HTR-8/SVneo (cell line): ENCODE measurements at places on chromosomes 2 and 18.

DNA sequence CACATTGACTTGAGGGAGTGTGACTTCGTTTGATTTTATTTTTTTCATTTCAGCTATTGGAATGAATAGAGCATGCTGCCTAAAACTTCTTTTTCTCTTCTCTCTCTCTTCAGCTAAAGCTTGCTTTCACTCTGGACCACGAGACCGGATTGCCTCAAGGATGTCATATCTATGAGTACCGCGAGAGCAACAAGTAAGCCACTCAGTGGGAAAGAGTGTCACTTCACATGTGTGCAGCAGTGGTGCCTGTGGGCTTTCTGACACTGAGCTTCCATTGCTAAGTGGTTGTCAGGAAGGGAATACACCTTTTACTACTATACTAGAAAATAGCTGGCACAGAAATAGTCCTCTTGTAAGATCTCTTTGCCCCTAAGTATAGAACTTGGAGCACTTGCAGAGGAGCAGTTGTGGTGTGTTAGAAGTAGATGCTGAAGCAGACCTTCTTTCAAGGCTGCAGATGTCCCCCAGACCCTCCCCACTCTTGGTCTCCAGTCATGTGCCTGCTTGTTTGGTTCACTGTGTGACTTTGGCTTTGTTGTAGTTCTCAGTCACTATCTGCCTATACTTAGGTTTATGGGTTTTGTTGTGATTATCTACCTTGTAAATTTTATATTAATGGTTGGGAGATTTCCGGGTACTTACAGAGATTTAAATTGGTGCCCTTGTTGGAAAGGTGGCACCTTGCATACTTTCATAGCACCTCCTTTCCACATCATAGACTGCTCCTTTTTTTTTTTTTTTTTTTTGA, 78.5 kb upstream of the ALPP start:
- DNase-seq, result no peak

DNA sequence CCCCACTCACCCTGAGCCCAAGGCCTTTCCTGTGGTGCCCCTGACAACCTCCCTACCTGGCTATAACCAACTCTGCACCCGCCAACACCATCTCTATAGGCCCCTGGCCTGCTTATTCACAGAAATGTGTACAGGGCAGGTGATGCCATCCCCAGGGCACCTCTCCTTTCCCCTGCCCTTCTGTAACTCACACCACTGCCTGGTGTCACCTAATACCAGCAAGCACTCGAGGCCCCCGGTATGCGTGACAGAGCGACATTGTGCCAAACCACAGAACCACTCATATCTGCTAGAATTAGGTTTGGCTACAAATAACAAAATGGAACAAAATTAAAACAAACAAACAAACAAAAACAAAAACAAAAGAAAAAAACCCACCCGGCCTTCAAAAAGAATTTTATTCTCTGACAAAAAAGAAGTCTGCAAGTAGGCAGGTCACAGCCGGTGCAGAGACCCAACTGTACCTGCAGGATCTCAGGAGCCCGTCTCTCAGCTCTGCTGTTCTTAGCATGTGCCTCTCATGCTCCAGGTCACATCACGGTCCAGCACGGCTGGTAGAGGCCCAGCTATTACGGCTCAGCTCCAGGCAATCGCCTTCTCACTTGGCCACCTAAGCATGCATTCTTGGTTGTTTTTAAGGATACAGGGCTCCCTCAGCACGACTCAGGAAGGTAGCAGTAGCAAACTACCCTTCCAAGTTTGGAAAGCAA, 51.4 kb downstream of the FAM178B start:
- DNase-seq, result no peak

DNA sequence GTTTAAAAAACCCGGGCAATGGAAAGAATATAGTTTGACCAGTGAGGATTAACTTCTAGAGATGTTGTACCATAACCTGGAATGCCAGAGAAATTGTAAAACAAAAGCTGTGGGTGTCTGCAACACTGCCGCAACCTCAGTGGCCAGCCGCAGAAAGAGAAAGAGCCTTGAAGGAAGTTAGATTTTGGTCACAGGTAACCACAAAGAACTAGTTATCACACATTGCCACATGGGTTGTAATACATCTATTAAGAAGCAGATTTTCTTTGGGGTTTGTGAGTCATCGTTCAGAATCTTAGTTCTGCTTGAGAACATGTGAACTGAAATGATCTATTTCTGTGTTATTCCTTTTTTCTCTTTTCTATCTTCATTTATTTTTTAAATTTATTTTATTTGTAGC, 222.9 kb upstream of the AGAP1 start:
- no peak for DNase-seq

DNA sequence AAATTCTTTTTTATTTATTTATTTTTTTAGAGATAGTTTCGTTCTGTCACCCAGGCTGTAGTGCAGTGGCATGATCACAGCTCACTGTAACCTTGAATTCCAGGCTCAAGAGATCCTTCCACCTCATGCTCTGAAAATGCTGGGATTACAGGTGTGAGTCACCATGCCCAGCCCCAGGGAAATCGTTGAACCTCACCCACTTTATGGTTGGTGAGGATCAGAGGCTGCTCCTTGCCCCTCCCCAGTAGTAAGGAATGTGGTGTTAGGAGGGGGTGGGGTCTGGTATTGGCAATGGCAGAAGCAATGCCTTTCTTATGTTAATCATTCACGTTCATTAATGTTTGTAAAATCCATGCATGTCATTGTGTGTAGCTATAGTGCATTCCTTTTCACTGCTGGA, 161.9 kb downstream of the SUCLG1 start:
- DNase-seq, result peak; percentile 34

GRCh38 chr18:33375829-33376228, 64.7 kb downstream of the CCDC178 start:
- DNase-seq, result no peak

DNA sequence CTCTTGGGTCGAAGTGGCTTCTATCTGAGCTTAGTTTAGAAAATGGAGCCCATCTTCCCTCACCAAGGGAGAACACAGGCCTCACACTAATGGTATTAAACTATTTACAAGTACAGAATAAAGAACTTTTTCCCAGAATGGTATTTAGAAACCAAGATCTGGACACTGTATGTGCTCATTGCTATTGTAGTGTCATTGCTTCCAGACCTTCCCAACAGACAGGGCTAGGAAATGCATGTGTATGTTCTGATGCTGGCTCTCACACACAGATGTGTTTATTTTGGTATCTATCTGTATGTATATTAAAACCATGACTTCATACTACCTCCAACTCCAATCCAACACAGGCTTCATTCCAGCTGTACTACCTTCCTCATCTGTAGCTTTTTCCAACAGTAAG, 8.0 kb downstream of the COX5B start:
- no peak for DNase-seq

DNA sequence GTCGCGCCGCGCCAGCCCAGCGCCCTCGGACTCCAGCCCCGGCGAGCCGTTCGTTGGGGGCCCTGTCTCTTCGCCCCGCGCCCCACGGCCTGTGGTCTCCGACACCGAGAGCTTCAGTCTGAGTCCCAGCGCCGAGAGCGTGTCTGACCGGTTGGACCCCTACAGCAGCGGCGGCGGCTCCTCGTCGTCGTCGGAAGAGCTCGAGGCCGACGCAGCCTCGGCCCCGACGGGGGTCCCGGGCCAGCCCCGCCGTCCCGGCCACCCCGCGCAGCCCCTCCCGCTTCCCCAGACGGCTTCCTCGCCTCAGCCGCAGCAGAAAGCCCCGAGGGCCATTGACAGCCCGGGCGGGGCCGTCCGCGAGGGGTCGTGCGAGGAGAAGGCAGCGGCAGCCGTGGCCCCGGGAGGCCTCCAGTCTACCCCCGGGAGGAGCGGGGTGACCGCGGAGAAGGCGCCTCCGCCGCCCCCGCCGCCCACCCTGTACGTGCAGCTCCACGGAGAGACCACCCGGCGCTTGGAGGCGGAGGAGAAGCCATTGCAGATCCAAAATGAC, 1.4 kb downstream of the PHLPP1 start:
- no peak for DNase-seq

DNA sequence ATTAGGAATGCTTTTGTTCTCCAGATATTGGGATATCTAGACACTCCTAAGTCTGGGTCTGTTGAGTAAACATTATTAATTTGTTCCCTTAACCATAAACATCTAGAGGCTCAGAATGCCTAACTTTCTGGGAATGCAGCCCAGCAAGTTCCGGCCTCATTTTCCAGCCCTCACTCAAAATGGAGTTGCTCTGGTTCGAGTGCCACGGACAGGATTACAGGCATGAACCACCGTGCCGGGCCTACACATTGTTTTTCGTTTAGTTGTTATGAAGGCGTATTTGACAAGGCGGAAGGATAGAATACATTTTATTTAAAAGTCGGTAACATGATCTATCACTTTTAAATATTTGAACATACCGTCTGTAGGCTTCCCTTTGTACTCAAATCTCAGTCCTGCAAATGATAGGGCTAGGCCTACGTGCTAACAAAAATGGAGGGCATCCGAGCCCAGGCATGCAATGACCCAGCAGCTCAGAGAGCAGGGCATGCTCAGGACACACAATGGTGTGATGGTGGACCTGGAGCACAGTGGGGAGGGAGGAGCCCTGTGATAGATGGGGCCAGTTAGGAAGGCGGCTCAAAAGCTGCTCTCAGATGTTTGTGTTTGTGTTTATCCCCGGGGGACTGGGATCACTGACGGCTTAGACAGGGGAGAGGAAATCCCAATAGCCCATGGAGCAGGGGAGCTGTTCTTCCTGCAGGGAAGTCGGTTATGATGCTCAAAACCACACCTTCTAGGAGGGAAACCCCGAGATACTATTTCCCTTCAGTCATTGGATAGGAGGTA, 2.9 kb upstream of the SCYGR1 start:
- DNase-seq, result no peak

DNA sequence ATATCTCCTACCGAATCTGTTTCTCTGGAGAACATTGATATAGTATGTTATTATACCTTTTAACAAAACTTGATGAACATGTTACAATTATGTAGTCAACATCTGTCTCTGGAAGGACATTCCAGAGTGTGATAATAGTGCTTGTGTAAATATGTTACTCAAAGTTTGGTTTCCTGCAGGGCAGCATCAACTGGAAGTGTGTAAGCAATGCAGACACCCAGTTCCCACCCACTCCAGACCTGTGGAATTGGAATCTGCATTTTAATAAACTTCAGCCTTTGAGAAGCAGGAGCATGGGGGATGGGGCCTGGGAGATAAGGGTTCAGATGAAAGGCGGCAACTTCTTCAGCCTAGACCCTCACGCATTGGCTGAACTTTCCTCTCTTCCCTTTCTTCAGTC, 398.9 kb downstream of the RND3 start:
- no peak for DNase-seq

DNA sequence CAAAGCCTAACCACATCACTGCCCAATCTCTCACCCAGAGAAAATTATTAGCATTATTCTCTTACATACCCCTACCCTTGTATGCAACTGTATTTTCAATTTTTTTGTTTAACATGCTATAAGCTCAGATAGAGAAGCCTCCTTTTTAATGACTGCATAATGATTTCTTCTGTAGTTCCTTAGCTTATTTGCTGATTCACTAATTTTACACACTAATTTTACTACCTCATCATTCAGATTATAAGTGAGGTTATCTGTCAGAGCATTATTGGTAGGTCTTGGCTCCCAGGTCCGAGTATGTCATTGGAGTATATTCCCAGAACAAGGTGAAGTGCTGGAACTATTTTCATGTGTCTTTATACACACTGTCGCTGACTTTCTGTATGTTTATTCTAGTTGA, 45.4 kb downstream of the RHBDD1 start:
- no peak for DNase-seq
